ENCODE measurements at places on chromosomes 12 and 14.

- DNase-seq, result no peak
Observed at GRCh38 chr14:102565331-102565887, 27.0 kb upstream of the RCOR1 start.

- DNase-seq, result no peak
Observed at GRCh38 chr14:104820669-104821228, 19.8 kb downstream of the ZBTB42 start.

DNA sequence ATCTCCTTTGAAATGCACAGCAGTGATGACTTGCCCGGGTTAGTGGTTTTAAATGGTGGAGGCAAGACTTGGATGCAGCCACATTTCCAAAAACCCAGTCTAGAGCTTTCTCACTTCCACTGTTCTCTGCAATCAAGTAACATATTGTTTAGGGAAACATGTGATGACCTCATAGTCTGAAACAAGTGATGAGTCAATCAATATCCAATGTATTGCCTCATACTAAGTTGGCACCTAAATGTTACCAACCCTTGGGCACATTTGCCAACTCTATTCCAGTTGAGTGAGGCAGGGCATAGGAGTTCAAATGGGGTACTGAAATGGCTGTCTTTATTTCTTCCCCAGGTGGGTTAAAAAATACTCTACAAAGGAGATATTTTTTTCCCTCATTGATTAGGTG, 1105.4 kb downstream of the VRK1 start:
- no peak for DNase-seq

- DNase-seq, result no peak
Observed at GRCh38 chr12:124301084-124301654, 6.3 kb downstream of the RFLNA start.

- DNase-seq, result no peak
Observed at GRCh38 chr14:104284107-104284592, 145.8 kb downstream of the KIF26A start.

- DNase-seq, result no peak
Observed at GRCh38 chr12:1864867-1865266, 44.5 kb downstream of the LRTM2 start.

- DNase-seq, result no peak
Observed at GRCh38 chr12:89544681-89545184, 18.9 kb upstream of the POC1B start.

DNA sequence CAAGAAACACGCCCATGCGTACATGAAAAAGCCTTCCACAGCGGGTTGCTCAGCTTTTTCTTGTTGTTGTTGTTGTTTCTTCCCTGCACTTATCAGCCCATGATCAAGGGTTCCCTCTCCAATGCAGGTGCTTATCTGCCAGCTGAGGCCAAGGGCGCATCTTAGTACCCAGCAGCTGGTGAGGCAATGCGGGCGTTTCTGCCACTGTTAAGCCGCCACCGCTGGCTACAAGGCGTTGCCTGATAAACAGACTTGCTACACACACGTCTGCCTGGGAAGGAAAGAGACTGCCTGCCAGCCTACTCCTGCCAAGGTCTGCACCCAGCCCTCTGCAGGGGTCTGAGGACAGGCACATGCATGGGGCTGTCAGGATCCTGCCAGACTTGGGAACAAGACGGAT, 345.9 kb downstream of the BCL11B start:
- DNase-seq, result no peak

DNA sequence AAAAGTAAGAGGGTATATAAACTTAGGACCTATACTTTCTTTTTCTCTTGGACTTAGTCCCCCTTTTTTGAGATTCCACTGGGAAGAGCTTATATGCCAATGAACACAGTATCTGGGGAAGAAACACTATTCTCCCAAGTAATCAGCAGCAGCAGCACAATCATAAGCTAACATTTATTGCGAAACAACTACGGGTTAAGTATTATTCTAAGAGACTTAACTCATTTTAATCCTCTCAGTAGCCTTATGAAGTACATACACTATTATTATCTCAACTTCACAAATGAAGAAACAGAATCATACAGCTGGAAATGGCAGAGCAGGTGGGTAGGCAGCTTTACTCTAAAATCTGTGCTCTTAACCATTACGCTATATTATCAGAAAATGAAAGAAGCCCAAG, 27.9 kb downstream of the BAZ2A start:
- no peak for DNase-seq

DNA sequence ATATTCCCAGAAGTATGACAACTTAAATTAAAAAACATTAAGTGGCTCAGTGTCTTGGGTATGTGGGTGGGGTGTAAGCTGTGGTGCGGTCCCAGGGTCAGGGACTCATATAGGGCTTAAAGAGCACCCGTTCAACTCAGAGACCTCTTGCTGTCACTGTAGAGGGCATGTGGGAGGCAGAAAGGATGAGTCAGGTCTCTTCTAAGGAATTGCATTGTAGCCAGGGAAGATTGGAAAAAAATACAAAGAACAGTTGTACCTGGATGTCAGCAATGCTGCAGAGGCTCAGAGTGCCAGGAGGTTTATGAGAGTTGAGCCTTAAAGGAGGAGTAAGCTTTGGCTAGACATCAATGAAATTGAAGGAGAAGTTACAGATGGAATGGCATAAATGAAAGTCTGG, 104.1 kb downstream of the MYRFL start:
- DNase-seq, result no peak

GRCh38 chr14:50668826-50669143, 679 bp upstream of the SAV1 start:
- DNase-seq, result no peak

DNA sequence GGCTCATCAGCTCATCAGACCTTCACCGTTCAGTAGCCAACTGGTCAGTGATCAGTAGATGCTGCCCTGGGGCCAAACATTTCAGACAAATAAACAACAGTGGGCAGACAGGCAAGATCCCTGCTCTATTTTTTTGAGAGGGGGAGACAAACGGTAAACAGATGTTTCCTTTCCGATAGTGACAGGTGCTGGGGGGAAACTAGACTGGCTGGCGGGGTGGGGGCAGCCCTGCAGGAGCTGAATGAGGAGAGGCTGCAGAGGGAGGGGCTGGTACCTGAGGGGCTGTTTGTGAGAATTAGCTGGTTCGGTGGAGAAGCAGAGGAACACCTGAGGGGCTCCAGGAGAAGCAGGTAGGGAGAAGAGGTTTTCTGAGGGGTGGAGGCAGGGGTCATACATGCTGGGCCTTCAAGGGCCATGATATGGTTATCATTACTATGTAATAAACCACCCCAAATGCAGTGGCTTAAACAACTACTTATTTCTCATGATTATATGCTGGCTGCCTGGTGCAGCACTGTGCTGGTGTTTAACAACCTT, 8.2 kb upstream of the GOLGA3 start:
- no peak for DNase-seq

DNA sequence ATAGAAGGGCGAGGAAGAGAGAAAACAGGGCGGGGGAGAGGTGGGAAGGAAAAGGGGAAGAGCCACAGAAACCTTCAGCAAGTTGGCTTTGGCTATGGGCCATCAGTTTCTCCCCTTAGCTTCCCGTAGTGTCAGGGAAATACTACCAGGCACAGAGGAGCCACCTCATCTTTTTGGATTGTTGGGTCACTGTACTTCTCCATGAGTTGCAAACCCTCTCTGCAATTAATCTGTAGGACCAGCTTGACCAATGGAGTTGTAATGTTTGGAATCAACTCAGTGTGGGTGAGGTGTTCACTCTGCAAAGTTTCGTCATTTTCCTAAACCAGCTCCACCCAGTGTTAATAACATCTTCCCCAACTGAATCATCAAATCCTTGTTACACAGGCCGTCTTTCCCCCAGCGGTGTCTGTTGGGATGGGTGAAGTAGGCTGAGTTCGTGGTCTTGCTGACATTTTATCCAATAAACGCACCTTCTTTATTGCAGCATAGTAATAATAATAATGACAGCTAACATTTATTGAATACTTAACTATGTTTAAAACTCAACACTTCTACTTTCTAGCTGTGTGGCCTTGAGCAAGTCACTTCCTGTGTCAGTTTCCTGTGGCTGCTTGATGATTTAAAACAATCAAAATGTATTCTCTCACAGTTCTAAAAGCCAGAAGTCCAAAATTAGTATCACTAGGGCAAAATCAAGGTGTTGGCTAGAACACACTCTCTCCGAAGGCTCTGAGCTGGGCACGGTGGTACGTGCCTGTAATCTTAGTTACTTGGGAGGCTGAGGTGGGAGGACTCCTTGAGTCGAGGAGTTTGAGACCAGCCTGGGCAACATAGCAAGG, 8.1 kb upstream of the GLTP start:
- DNase-seq, result no peak

- no peak for DNase-seq
Observed at GRCh38 chr12:46493150-46493833, 120.7 kb upstream of the SLC38A2 start.

DNA sequence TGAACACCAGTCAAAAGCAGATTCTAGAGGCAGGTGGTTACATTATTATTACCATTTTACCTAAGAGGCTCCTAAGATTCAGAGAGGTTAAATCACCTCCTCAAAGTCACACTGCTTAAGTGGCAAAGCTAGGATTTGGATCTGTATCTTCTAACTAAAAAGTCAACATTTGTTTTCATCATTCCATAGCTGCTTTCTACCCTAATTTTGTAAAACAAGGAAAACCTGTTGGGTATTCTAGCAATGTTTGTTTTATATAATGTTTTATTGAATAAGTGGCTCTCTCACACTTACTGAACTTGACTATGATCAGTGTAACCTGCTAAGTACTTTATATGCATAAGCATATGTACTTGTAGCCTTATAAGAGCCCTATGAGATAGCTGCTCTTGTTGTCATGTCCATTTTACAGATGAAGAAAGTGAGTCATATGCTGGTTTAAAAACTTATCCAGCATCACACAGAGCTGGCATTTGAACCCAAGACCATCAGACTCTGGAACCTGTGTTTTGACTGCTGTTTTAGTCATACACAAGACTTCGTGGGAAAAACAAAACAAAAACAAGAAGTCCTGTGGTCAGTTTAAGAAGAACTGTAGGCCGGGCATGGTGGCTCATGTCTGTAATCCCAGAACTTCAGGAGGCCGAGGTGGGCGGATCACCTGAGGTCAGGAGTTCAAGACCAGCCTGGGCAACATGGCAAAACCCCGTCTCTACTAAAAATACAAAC, 31.7 kb upstream of the EVL start:
- DNase-seq, result no peak

DNA sequence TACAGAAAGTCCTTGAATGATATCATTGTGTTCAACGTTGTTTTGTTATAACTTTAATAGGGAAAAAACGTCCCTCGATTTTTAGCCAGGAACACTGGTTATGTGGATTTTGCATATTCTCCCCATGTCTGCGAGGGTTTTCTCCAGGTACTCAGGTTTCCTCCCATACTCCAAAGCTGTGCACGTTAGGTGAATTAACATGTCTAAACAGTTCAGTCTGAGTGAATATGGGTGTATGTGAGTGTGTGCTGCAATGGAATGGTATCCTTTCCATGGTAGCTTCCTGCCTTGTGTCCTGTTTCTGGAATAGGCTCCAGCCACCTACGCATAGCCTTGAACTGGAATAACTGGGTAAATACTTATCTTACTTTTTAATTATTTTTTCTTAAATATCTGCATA, 810.8 kb upstream of the ATXN7L3B start:
- no peak for DNase-seq

DNA sequence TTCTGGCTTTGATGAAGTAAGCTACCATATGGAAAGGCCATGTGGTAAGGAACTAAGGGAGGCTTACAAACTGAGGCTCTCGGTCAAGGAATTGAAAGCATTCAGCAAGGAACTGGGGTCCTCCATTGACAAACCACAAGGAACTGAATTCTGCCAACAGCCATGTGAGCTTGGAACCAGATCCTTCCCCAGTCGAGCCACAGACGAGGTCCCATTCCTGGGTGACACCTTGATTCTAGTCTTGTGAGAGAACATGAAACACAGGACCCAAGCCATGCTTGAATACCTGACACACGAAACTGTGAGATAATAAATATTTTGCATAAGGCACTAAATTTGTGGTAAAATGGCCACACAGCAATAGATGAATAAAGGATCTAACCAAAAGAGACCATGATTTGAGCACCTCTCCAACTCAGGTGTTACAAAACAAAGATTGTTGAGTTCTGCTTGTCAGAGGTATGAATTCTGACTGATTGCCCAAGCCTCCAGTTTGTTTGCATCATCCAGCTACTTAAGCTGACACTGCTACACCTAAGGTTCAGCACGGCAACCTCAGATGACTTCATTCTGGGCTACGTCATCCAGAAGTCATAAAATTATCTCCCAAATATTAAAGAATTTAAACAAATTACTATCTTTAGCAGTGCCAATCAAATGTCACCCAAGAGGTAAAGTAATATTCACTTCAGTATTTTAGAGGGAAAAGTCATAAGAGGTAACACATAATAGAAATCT, 59.4 kb downstream of the GARIN6 start:
- DNase-seq, result no peak

DNA sequence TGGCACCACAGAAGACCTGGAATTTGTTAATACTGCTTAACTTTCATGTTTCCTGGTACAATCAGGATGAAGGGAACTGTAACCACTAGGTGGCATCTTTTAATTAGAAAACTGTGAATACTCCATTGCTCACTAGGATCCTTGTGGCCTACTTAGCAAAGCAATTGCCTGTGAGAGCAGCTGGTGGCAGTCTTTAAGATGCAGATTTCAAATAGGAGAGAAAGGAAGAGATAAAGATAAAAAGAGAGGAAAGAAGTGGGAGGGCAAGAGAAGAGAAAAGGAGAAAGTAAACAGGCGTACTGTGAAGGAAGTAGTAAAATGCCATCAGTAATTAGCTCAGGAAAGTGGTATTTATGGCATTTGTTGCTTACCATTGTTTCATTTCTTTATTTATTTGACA, 114.5 kb downstream of the RAD51B start:
- no peak for DNase-seq

All from hypothalamus (tissue), 51 donors.